ENCODE measurements at places on chromosomes 11 and 22. TPM values are rescaled to one million over a fixed set of nuclear protein-coding genes. Genes with fewer than 3 reads are reported as not detected.

DNA sequence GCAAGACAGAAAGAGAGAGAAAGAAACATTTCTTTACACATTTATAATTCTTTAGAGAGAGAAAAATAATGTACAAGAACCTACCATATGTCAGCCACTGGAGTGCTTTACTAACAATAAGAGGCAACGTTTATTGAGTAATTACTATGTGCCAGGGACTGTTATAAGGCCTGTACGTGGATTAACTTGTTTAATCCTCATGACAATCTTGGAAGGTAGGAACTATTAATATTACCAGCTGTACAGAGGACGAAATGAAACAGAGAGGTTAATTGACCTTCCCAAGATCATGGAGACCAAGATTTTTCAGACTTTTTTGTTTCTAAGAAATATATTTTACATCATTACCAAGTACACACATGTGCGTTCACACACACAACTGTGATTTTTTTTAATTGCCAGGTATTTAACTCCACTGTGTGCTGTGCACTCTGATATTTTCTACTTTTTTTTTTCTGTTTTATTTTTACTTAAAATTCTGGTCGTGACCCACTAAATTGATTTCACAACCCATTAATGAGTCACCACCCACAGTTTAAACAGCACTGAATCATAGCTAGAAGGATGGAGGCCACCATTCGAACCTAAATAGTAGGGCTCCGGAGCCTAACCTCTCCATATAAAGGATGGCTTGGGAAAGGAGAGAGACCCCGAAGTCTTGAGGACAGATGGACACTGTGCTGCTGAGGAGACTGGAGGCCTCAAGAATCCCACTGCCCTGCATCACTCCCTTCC is 21.4 kb downstream of the CREB3L1 start:
- DNase-seq, result no peak

- DNase-seq, result no peak
Observed at GRCh38 chr11:27582621-27583020, 76.1 kb upstream of the LIN7C start.

GRCh38 chr11:34303028-34303570 is 54.7 kb downstream of the ABTB2 start:
- no peak for DNase-seq

DNA sequence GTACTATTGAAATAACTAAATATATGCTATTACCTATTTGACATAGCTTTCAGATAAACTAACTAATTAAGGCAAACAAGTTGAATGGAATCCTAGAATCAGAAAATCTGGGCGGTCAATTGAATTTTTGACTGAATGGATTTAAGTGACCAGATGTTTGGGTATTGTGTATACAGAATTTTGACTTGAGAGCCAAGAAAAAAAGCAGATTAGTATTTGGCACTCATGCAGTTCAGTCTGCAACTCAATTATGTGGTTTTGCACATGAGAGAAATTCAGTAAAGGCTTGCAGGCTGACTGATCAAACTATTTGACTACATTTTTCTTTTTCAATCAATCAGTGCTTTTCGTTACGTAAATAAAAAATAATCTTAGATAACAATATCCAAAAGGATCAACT is 254.8 kb downstream of the GUCY1A2 start:
- no peak for DNase-seq

GRCh38 chr11:26715133-26715532 is 6.7 kb downstream of the SLC5A12 start:
- DNase-seq, result no peak

- peak; percentile 57 for DNase-seq
Observed at GRCh38 chr22:19579880-19580279, 55.7 kb upstream of the CLDN5 start.

GRCh38 chr11:2534957-2535672 is 90.3 kb downstream of the KCNQ1 start:
- peak; percentile 30 for DNase-seq

DNA sequence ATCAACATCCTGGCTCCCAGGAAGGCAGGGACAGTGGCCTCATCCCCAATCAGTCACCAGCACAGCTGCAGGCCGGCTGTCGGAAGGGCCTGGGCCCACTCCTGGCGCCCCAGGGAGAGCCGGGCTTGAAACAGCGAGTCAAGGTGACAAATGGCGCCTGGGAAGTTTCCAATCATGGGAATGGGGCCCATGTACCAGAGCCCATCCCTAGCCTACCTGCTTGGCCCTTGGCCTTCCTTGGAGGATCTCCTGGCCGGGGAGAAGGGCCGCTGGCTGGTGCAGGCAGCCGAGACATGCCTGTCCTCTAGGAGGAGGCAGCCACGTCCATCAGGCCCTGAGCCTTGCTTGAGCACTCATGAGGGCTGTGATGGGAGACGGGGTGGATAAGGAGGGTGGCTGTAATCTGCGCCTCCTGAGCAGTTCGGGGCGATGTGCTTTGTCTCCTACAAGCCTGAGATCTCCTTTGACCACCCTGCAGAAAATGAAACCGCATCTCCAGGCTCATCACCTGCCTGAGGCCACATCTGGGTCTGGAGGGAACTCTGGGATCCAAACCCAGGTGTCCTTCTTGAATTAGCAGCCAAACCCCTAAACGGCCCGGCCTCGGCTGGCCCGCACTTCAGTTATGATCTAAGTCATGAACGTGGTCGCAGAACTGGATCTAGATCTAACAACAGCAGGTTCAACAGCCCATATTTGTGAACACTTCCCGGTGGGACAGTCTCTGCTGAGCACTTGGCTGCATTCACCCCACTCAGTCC is 862.0 kb downstream of the TBC1D22A start:
- no peak for DNase-seq

GRCh38 chr22:48138427-48138826 is 1376.0 kb downstream of the TBC1D22A start:
- no peak for DNase-seq

GRCh38 chr11:134664447-134665187 is 252.6 kb upstream of the B3GAT1 start:
- DNase-seq, result no peak

- DNase-seq, result no peak
Observed at GRCh38 chr22:33248948-33249347, 190.8 kb upstream of the SYN3 start.

C22orf23 gene
- 1.2 TPM for total RNA-seq

OR4C46 gene
- not detected for total RNA-seq

SLC22A25 gene
- not detected for total RNA-seq

P4HA3 gene
- total RNA-seq, result 0.56 TPM

Data from lower lobe of right lung (tissue), 2 donors.